Gastrocnemius medialis (tissue), 4 donors: ENCODE measurements at places on chromosomes 13 and 19.

- no peak for DNase-seq
Measured at GRCh38 chr13:26558987-26559386, 1.5 kb downstream of the WASF3 start.

DNA sequence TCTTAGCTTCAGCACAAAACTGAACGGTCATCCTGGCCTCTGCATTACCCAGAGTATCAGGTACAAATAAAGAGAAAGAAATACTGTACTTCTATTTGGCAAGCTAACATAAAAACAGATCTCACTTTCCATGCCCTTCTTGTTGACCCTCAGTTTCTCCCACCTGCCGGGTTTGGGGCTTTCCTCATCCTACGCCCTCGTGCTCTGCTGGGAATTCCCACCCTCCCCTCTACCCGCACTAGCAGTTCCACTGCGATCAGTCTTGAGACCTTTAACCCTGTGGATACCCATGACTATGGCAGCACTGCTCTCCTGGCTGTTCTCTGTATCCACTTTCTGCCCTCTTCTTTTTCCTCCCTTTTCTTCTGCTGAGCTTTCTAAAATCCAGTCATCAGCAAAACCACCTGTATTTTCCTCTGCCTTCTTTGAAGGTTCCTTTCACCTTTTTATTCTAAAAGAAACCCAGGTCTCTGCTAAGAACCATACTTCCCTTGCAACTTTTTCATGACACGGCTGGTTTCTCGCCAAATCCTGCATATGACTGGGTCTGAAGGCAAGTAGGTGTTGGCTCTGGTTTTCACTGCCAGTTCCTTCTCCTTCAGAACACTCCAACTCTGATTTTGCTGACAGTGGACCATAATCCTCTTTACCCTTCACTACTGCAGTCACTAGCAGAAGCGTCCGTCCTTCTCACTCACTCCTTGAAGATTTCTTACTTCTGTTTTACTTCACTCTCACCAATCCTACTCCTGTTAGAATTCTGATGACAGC, 99.4 kb downstream of the MIPEP start:
- no peak for DNase-seq

DNA sequence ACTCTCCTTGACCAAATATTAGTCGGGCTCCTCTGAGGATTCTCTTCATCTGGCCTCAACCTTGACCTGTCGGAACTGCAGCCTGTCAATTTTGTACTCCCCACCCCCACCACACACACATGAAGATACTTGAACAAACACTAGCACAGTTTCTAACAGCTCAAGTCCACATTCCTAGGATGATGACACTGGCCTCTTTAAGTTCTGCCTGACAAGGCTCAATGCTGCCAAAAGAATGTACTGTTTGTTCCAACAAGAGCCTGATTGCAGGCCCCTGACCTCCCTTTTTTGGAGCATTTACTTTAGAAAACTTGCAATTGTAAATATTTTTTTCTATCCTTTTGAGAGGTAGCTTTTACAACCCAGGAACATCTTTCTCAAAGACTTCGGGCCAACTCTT, 169.2 kb upstream of the IRS2 start:
- no peak for DNase-seq

- DNase-seq = no peak
Measured at GRCh38 chr19:15129856-15130585, 22.8 kb downstream of the SYDE1 start.

- DNase-seq = no peak
Measured at GRCh38 chr19:8257052-8257443, 47.9 kb downstream of the CERS4 start.

DNA sequence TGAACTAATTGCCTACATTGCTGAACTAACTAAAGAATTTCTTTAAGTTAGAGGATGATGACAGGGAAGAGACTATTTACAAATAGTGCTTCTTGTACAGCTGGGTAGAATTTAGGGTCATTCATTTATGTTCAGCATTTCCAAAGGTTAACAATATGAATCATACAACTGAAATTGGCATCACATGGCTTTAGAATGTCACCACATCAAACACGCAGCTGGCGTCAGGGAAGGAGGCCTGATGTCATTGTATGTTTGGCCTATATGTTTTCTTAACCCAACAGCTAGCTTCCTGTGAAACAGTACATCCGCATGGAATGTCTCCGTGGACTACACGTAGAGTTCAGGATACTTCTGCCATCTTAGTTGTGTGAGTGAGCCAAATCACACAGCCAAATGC, 99.0 kb upstream of the TNFSF11 start:
- no peak for DNase-seq

DNA sequence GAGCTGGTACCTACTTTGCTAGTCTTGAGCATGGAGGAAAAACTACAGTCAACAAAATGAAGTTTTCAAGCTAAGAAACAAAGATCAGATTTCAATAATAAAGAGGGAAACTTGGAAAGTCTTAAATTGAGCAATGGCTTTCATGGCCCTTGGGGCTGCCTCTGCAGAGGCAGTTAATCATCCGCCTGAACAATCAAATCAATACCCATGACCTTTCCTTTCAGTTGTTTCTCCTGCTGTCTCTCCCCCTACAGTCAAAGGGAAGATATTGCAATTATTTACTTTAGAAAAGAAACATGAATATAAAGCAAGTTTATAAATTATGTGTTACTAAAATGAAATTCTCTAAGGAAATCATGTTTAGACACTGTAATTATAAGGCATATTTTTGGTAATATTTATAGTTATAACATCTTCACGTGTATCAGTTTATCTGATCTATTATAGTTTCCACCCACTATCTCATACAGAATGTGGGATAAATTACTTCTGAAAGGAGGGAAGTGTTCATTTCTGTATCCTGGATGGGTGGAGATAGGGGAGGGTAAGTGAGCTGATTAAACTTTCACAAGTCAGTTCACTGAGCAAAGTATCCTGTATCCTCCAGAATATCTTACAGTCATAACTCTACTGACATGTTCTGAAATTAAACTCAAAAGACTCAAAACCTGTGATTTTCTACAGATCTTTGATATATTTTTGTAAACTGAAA, 72.4 kb upstream of the TSC22D1 start:
- DNase-seq = no peak

DNA sequence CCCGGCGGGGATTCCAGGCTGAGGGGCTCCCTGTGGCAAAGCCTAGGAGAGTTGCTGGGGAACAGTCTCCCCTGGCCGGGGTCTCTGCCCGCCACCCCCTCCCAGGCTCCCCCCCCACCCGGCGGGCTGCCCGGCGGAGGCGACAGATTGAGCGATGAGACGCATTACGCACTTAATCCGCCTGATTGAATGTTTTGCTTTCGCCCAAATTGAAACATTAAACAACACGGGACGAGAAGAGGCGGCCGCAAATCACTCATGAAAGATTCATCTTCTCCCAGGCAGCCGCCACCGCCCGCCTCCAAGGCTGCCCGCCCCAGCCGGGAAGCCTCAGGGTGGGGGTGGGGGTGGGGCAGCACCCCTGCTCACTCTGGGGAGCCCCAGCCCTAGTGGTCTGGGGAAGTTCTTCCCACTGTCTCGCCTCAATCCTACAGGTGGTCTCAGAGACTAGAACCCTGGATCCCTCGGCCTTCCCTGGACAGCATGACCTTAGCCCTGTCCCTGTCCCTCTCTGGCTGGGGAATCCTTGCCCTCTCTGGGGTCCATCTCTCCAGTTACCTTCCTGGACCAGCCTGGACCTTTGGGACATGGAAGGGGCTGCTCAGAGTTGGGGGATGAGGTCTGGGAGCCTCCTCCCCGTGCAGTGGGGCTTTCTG, 7.6 kb upstream of the ERFL start:
- no peak for DNase-seq

- peak; percentile 35 for DNase-seq
Measured at GRCh38 chr19:6674868-6675305, 4.9 kb upstream of the TNFSF14 start.

DNA sequence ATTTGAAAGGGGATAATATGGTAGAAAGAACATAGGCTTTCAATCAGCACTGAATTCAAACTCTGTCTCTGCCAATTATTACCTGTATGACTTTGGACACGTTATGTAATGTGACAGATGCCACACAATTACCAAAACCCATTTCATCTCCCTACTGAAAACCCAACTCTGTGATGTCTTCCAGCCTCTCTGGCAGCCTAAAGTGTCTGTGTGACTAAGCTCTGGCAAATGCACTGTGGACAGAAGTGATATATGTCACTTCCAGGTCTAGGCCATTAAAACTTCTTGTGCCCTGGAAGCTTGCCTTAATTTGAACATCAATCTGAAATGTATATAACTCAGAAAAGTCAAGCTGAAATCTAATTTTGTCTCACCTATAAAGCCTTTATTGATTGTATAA, 552.0 kb downstream of the RFC3 start:
- DNase-seq = no peak

DNA sequence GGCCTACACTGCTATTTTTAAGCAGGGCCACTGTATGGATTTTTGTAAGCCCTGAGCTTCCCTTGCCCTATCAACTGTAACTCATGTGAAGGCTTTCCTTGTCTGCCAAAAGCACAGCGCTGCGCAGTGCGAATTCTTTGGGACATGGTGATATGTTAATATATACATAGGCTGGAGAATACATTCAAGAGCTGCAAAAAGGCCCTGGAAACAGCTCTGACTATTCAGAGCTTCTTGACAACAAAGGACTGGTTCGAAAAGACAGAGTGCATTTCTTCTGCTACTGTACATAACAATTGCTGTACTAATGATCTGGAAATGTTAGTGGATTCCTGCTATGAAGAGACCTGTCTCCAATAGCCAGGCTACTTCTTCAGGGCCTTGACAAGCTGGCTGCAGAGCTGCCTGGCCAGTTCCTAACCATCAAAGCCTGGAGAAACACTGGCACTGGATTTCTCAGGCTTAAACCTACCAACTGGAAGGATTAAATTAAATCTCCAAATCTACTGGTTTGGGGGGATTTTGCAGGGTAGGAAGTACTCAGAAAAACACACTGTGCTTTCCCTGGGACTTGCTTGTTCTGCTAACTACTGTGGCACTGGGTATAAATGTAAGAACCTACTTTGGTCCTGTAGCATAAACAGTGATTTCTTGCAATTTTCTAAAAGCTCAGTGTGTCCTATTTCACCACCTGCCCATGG, 246.9 kb downstream of the DNAJC15 start:
- no peak for DNase-seq

GRCh38 chr13:77345150-77345780, 18.4 kb upstream of the MYCBP2 start:
- DNase-seq = no peak

- no peak for DNase-seq
Measured at GRCh38 chr19:18723871-18724377, 40.4 kb downstream of the CRTC1 start.

- peak; percentile 14 for DNase-seq
Measured at GRCh38 chr19:13260883-13261653, 110.9 kb downstream of the IER2 start.

GRCh38 chr19:52943884-52944643, 18.6 kb downstream of the ZNF816 start:
- DNase-seq = no peak

GRCh38 chr13:29456419-29456818, 139.1 kb downstream of the SLC7A1 start:
- DNase-seq = no peak

GRCh38 chr13:99654076-99654475, 152.8 kb downstream of the TM9SF2 start:
- no peak for DNase-seq

- no peak for DNase-seq
Measured at GRCh38 chr13:50401049-50401505, 385.8 kb downstream of the KCNRG start.

- peak; percentile 80 for DNase-seq
Measured at GRCh38 chr13:97125810-97126738, 96.1 kb upstream of the MBNL2 start.

GRCh38 chr13:112672651-112673284, 17.1 kb upstream of the ATP11A start:
- DNase-seq = no peak

GRCh38 chr19:19654441-19654840, 9.0 kb downstream of the ATP13A1 start:
- DNase-seq = no peak

DNA sequence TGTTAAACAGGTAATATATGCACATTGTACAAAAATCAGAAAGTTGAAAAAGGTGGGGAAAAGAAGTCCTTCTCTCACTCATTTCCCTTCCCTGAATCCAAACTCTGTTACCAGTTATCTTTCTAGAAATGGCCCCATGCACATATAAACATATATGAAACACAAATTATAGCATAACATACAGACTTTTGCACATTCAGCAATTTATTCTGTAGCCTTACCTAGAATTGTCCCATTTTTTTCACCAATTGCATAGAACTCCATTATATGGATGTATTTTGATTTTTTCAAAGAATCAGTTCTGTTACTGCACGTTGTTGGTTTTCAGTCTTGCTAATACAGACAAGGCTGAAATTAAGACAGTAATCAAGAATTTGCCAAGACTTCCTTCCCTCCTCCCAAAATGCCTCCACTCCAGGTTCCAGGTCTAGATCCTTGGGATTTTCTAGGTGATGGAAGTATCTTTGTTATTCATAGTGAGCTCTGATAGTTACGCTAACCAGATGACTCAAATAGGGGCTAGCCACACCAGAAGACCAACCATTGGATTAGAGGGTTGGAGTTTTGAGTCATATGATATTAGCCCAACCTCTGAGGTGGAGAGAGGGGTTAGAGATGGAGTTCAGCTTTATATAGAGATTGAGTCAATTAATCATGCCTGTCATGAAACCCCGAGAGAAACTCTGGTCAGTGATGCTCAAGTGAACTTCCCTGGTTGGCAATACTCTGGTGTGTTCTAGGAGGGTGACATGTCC, 30.7 kb downstream of the GPR180 start:
- no peak for DNase-seq

DNA sequence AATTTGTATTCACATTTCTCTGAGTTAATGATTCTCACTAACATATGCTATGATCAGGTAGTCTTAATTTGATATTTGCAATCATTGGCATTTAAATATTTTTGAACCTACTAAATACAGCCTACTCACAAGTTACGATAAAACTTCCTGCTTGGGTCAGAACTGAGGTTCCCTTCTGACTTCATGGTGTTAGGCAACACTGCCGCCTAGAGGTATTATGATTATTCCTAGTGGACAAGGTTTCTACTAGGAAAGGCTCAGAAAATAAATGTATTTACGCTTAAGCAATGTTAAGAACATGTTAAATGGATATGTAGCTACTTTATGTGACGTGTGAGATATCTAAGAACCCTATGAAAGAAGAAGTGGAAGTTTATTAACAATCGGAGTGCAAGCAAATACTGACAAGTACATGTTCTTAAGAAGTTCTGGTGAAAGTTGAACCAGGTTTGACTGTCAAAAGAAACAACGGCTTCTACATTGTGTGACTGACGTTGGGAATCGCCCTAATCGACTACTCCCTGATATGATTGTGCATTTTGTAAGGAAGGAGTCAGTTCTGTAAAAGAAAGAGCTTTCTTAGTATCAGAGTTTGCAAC, 1395.8 kb downstream of the SLITRK5 start:
- DNase-seq = no peak
